ENCODE measurements at places on chromosomes 3 and 15. TPM values are rescaled to one million over a fixed set of nuclear protein-coding genes. Genes with fewer than 3 reads are reported as not detected.
A peak's percentile ranks its signal among the peaks of the same experiment; 100 is the strongest.

The RAB11A gene
- total RNA-seq, result 221 TPM

- DNase-seq, result no peak
Measured at GRCh38 chr3:23106666-23107065, 96.5 kb upstream of the UBE2E2 start.

The EXOSC7 gene
- total RNA-seq, result 36.2 TPM

- peak; percentile 86 for DNase-seq
Measured at GRCh38 chr15:60396958-60397771, 621 bp downstream of the ANXA2 start.

- DNase-seq, result no peak
Measured at GRCh38 chr3:61537366-61537765, 24.0 kb upstream of the PTPRG start.

The TEX55 gene
- total RNA-seq, result not detected

DNA sequence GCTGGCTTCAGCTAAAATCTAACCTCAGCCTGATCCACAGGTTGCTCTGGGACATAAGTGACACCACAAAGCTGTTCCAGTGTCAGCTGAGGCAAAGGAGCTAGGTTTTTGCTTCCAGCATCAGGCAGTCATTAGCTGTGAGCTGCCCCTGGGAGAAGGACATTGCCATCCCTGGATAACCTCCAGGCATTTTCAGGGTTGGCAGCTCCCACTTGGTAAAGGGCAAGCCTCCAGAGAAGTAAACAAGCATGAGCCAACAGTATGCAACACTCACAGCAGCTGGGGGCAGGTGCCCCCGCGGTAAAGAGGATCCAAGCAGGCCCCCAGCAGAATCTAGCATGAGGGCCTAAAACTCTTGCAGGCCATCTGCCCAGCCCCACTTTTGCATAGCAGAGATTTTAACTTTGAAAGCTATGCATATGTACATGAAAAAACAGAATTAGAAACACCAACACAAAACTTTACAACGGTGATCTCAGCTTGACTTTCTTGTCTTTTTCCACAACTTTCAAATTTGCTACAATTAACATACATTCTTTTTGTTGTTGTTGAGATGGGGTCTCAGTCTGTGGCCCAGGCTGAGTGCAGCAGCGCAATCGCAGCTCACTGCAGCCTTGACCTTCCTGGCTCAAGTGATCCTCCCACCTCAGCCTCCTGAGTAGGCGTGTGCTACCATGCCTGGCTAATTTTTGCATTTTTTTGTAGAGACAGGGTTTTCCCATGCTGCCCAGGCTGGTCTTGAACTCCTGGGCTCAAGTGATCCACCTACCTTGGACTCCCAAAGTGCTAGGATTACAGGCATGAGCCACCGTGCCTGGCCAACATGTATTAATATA, 83.8 kb upstream of the TPM1 start:
- DNase-seq, result no peak

The CCDC66 gene
- total RNA-seq, result 25.0 TPM

- no peak for DNase-seq
Measured at GRCh38 chr15:101172501-101173071, 79.3 kb downstream of the CHSY1 start.

DNA sequence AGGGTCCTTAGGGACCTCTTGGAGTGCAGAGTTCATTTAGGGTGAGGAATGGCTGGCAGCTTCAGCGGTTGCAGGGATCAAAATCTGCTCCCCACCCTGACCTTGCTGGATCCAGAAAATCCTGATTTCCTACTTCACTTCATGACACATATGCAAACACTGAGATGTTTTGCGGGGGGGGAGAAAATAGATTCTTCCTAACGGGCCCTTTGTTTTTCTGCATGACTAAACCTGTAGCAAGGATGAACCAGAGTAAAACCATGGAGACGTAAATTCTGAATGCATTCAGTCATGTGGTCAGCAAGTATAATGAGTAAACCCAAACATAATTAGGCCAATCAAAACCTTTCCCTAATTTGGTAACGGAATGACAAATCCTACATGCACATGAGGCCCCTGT, 20.0 kb upstream of the RBP1 start:
- DNase-seq, result no peak

GRCh38 chr3:54756330-54756731, 171.5 kb downstream of the LRTM1 start:
- DNase-seq, result no peak

- no peak for DNase-seq
Measured at GRCh38 chr3:94615275-94616065, 552.6 kb downstream of the NSUN3 start.

- no peak for DNase-seq
Measured at GRCh38 chr3:121654493-121655385, 6.0 kb downstream of the HCLS1 start.
